Kidney tubule cell (primary cell): ENCODE measurements at places on chromosomes 7 and 10.

GRCh38 chr7:111763221-111763801 lies 201.0 kb upstream of the IMMP2L start:
- peak; percentile 51 for DNase-seq

GRCh38 chr7:34928052-34928451 lies 109.2 kb downstream of the DPY19L1 start:
- DNase-seq = peak; percentile 50

DNA sequence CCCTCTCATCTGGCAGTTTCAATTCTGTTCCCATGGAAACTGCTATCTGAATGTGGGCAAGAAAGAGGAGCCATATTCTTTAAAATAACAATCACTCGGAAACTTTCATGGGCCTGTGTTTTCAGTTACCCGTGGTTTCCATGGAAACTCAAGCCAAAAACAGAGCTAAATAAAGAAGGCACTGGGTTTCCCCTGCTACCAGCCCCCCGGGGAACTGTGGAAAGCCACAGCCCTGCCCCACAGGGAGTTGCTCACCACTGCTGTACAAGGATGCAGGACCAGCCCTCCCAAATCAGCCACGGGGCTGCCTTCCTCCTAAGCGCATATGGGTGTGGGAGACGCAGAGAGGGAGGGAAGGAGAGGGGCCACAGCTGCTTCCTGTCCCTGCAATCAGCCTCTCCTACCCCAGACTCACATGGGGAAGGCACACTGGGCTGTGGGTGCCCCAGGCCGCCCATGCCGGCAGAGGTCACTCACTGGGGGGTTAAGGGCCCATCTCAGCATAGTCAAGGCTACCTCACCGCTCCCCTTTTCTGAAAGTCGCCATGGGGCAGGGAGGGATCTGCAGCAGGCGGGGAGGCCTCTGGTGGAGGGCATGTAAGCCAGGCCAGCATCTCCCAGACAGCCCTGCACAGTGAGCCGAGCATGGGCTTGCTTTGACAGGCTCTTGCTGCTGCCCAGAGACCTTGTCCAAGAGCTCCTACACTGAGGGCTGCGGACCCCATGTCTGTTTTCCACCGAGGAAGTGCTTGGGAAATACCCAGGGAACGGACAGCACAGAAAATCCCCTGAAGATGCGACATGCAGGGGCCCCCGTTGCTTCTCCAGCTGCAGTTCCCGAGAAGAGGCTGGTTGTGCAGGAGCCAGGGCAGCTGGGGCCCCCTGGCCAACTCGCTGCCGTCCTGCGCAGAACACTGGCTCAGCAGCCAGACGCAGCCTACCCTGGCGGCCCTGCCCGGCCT lies 157.3 kb upstream of the PPP2R2D start:
- no peak for DNase-seq

- DNase-seq = no peak
These were observed 22.3 kb upstream of the RHBDD2 start for GRCh38 chr7:75856536-75856935.

- DNase-seq = no peak
These were observed 630.0 kb upstream of the GRM3 start for GRCh38 chr7:86013662-86014061.

GRCh38 chr10:122128357-122128756 lies 139.4 kb downstream of the TACC2 start:
- no peak for DNase-seq
